ENCODE measurements at places on chromosomes 12 and 14.

- DNase-seq, result peak; percentile 82
These were observed 36.2 kb downstream of the SYNE3 start for GRCh38 chr14:95480109-95480886.

- peak; percentile 50 for DNase-seq
These were observed 261.1 kb downstream of the AKAP6 start for GRCh38 chr14:32590157-32590556.

GRCh38 chr12:127550271-127550670 lies 716.7 kb upstream of the TMEM132C start:
- DNase-seq, result no peak

DNA sequence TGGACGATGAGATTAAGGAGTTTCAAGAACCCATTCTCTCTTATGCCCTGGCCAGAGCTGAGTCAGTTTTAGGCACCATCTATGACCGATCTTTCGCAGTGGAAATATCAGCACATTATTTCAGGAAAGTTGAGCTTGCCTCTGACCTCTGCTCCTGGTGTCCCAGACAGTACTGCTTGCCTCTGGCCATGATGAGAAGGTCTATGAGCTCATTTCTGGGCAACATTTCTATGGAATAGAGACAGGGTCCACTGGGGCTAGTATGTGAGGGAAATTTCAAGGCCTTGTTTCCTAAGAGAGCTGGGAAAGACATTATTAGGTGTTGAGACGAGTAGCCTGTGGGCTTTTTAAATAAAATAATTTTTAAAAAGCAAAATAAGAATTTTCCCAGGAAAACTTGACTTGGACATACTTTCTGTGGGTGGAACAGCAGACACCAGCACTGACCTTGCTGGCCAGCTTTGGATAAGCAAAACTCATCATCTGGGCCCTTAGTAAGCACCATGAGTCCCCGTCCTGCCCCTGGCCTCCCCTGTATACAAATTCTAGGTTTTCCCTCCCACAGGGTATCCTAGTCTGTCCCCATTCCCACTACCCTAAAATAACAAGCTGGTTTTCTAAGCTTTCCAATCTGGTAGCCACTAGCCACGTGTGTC lies 43.4 kb downstream of the DIO2 start:
- no peak for DNase-seq

DNA sequence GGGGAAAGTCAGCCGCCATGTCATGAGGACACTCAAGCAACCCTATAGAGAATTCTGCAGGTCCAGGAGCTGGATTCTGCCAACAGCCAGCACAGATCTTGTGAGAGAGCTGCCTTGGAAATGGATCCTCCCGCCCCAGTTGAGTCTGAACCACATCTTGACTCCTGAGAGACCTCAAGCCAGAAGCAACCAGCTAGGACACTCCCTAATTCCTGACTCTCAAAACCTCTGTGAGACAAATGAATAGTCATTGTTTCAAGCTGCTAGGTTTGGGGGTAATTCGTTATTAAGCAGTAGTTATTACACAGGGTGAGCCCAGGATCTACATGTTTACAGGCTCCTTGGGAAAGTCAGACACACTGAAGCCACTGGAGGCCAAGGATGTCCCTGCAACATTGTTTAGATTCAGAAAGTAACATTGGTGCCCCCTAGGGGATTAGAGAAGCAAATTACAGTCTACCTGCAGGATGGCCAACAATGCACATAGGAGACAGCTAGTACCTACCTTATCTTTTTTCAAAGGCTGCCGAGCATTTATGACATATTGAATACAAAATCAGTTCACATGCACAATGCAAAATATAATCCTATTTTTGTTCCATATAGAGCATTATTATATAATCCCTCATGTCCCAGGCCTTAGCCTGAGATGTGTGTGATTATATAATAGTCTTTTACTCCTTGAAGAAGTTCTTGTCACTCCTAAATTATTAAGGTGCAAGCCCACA lies 57.9 kb upstream of the FICD start:
- peak; percentile 87 for DNase-seq

DNA sequence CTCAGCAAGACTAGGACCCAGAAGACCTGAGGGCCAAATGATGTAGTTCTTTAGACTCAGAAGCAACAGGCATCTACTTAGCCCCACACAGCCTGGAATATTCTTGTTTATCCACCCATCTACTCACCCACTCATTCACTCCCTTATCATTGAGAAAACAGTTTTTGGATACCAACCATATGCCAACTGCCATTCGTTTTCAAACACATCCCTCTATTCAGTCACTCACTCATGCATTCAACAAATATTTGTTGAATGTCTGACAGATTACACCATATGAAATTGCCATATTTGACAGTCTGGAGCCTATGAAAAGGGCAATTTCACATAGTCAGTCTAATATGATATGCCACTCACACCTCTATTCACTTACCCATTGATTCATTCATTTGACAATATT lies 103.2 kb downstream of the NT5DC3 start:
- no peak for DNase-seq

GRCh38 chr14:72619881-72620280 lies 274.0 kb downstream of the DPF3 start:
- DNase-seq, result no peak

DNA sequence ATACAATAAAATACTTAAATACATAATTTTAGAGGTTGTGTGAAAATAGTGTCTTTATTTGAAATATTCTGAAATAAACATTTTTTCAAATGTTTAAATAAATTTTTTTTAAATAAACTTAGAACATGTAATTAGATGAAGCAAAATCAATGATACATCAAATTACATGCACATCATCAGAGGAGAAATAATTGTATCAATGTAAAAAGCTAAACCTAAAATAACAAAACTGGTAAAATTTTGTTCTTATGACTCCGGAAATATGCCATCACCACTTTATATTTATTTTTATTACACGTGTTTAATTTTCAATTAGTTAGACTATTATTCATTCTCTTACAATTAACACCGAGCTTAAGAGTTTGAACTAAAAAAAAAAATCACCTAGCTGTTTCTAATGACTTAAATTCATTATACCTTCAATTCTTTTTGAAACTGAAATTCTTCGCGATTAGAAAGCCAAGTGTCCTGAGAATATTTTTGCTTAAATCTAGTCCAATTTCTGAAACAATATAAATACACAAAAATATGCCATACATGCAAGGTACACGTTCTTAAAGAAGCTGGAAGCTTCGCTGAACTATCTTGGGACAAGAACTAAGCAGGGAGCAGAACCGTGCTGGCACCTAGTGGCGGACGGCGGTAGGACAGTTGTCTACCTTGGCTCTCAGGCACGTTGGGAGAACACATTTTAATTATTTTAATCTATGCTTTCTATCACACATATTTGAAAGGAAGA lies 230.5 kb downstream of the SLC25A21 start:
- peak; percentile 92 for DNase-seq

DNA sequence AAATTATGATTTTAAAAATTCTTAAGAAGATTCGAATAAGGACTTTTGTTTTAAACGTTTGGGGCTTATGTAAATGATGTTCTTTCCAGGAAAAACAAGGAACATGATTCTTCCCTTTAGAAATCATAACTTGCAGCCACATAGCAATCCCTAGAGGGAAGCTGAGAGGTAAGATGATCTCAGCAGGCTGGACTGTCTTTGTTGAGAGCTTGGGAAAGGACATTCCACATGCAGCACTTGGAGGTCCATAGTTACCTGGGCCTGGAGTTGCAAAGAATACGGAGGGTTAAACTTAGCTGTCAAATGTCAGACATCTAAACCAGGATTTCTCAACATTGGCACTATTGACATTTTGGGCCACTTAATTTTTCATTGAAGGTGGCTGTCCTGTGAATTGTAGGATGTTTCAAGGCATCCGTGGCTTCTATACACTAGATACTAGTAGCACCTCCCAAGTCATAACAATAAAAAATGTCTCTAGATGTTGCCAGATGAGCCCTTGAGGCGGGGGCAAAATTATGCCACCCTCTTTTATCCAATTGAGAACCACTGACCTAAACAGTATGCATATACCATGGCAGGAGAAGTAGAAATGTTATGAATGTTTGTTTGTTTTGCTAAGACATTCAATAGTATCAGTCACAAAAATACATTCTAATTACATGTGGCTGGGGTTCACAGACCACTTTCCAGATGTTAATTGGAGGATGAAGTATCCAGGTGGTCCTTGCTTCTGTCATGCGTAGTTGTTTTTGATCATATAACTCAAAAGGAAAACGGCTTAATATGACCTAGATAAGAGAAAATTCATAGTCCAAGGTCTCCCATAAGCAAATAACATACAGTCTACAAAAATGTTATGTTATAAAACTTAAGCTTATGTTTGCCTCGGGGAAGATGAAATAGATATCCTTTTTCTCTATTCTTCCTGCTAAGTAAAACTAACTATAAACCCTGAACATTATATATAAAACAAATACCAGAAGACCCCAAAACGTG lies 30.5 kb downstream of the TTC6 start:
- DNase-seq, result no peak

DNA sequence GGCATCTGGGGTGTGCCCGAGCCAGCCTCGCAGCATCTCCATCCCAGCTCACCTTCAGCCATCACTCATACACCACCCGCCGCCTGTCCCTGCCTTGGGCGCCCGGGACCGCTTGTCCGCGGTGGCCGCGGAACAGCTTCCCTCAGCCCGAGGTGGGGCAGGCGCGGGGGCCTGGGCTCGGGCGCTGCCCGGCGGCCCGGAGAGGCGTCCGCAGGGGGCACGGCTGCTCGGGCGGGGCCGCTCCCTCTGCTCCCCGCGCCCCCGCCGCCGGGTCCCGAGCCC lies 430 bp downstream of the SLC41A2 start:
- peak; percentile 62 for DNase-seq

DNA sequence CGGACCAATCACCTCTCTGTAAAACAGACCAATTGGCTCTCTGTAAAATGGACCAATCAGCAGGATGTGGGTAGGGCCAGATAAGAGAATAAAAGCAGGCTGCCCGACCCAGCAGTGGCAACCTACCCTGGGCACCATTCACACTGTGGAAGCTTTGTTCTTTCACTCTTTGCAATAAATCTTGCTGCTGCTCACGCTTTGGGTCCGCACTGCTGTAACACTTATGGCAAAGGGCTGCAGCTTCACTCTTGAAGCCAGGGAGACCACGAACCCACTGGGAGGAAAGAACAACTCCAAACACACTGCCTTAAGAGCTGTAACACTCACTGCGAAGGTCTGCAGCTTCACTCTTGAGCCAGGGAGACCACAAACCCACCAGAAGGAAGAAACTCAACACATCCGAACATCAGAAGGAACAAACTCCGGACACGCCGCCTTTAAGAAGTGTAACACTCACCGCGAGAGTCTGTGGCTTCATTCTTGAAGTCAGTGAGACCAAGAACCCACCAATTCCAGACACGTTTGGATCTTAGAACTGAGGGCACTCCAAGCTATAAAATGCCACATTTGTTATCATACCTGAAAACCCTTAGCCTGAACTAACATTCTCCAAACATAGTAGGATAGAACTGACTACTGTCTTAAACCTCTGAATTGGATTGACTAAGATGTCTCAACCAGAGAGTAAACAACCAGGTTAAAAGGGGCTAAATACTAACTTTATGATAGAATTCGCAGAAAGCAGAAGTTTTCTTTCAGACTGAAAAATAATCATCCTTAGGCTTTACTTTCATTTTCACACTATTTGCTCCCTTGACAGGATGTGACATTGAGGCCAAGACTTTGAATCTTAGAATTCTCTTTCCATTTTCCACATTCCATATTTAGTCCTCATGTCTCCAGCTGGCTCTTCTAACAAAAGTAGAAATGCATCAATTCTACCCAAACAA lies 33.6 kb downstream of the CDKL1 start:
- DNase-seq, result peak; percentile 17

GRCh38 chr12:21129906-21130305 lies 1.1 kb upstream of the SLCO1B1 start:
- DNase-seq, result no peak

- DNase-seq, result no peak
These were observed 37.5 kb downstream of the ACACB start for GRCh38 chr12:109153821-109154441.

- no peak for DNase-seq
These were observed 28.1 kb downstream of the TCHP start for GRCh38 chr12:109928058-109928656.

DNA sequence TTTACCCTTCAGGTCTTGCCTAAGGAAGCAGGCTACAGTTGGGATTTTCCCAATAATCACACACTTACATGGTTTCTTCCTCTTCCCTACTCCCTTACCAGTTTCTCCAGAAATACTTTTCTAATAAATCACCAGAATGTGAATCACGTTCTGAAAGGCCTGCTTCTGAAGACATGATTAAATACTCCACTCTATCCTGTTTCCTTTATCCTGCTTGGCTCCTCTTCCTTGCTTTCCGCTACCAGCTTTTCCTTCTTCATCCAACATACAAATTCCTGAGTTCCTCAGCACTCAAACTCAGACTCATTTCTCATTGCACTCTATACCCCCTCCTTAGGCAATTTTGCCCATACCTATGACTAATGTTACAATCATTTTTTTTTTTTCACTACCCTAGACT lies 118.3 kb downstream of the MGAT4C start:
- peak; percentile 44 for DNase-seq

DNA sequence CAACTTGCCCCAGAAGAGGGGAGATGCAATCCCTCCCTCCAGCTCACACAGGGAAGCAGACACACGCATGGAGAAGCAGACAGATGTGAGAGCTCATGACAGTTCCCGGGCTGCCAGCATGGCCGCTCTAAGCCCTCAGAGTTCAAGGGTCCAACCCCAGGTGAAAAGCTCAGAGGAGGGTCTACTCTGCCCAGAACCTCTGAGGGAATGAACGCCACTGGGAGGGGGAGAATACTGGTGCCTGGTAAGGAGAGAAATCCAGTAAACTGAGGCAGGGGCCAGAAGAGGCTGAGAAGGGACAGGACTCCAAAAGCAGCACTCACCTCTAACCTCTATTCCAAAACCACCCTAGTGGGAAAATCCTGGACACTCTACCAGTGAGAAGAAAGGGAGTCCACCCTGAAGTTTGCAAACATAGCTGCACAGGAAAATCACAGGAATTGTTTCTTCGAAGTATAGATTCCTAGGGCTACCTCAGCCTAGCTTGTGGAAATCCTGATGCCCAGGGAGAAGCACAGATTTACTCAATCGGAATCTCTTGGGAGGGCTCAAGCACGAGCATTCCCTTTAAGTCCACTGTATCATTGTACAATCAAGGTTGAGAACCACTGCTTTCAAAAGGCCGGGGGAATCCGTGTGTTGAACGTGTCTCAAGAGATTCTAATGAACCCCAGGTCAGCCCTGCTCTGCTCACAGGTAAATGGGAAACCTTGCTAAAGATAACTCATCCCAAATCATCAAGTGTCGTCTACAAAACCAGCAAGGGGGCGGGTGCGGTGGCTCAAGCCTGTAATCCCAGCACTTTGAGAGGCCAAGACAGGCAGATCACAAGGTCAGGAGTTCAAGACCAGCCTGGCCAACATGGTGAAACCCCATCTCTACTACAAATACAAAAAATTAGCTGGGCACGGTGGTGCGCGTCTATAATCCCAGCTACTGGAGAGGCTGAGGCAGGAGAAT lies 34.3 kb upstream of the PLEKHG6 start:
- no peak for DNase-seq

- DNase-seq, result no peak
These were observed 8.4 kb upstream of the NR4A1 start for GRCh38 chr12:52042706-52043385.

GRCh38 chr14:81023095-81023710 lies 67.8 kb downstream of the TSHR start:
- DNase-seq, result no peak

GRCh38 chr14:71491931-71492330 lies 440.3 kb upstream of the RGS6 start:
- DNase-seq, result no peak
